ENCODE measurements at places on chromosomes 1 and 21. TPM values are rescaled to one million over a fixed set of nuclear protein-coding genes. Genes with fewer than 3 reads are reported as not detected.

GRCh38 chr1:187871177-187871845, 1042.6 kb downstream of the PLA2G4A start:
- DNase-seq: no peak

DNA sequence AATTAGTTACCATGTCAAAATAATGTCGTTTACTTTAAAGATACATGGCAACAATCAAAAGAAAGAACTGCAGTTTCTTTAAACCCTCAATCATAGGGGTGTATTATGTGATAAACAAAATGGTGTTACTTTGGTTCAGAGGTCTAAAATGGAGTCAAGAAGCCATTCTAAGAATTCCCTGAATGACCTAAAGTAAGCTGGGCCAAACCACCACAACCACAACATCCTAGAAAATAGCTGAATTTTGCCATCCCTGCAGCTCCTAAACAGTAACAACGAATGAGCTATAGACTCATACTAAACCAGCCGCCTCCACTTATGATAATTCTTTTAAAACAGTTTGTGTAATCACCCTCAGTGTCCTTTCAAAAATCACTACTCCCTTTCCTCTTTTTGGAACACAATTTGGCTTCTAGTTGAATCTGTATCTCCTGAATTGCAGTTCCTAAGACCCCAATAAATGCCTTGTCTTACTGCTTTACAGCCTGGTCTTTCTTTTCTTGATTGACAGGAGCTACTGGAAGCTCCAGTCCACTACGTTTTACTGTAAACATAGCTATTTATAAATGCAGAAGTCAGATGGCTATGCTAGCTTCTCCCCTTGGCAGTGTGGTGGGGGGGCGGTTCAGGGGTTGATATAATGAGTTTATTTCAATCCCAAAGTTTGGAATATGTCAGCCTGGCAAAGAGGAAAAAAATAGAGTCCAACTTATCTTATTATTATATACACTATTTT, 84.3 kb downstream of the PLPPR4 start:
- no peak for DNase-seq

The MYOG gene
- total RNA-seq: not detected

The CFHR1 gene
- not detected for total RNA-seq

The APCS gene
- total RNA-seq: not detected

Measured in progenitor cell of endocrine pancreas (in vitro differentiated cells).